Stimulated activated CD8-positive, alpha-beta memory T cell treated with anti-CD3 and anti-CD28 coated beads, Interleukin-4, amount 100 ng/mL, for 24 hours (primary cell): ENCODE measurements at places on chromosomes 1 and 21.

GRCh38 chr1:33334081-33334552, 13.2 kb upstream of the A3GALT2 start:
- no peak for DNase-seq

- no peak for DNase-seq
These were observed 37.7 kb downstream of the SYF2 start for GRCh38 chr1:25194572-25195020.

- no peak for DNase-seq
These were observed 202.9 kb downstream of the NCAM2 start for GRCh38 chr21:21200939-21201615.

GRCh38 chr1:232463225-232463624, 166.7 kb downstream of the SIPA1L2 start:
- no peak for DNase-seq

DNA sequence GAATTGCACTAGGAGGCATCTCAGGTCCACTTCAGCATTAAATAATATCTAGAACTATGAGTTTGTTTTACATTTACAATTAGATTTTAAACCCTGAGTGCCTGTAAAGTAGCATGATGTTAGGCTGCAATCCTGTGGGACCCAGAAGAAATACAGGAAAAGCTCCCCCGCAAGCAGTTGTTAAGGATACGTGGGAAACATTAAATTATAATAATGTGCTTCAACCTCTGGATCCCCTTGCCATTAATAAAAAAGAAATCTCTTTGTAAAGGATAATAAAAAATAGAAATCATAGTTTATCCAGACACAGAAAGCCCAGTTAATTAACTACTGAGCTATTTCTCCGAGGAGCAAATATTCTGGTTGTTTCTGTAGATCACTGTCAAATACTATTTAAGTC, 106.0 kb downstream of the PCNX2 start:
- DNase-seq, result no peak

GRCh38 chr1:115166531-115167091, 77.3 kb upstream of the TSPAN2 start:
- DNase-seq, result no peak

DNA sequence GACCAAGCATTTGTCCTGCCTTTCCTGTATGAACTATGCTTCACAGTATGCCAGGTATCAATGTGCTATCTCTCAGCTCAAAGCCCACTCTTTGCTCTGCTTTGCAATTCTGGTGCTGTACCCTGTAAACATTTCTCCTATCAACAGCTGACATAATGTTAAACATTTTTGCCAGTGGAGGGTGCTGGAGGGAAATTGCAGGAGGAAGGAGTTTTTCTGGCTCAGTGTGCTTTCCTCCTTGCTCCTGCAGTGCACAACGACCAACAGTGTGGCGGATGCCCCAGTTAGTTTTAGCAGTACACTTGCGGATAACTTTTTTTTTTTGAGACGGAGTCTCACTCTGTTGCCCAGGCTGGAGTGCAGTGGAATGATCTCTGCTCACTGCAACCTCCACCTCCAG, 67.1 kb upstream of the PTGFRN start:
- DNase-seq, result no peak

GRCh38 chr1:220696863-220697231, 6.7 kb downstream of the C1orf115 start:
- DNase-seq, result no peak

- no peak for DNase-seq
These were observed 195.9 kb downstream of the TOMM20 start for GRCh38 chr1:234932511-234933430.

GRCh38 chr1:66475940-66476339, 58.0 kb upstream of the SGIP1 start:
- no peak for DNase-seq

DNA sequence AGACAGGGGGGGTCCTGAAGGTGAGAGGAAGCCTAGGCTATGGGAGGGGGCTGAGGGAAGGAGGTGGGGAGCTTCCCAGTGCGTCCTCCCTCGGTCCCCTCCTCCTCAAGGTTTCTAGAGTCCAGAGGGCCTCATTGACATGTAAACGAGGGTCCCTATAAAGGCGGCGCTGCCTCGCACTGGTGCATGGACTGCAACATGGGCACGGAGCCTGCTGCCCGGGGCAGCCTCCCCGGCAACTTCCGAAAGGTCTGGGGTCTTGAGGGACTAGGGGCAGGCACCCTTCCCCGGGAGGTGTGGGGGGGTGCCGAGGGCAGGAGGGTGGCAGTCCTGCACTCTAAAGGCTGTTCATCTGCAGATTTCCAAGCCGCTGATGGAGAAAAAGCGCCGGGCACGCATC, at the start of gene HES3:
HES3 (plus strand) TSS at position 187 of the 400 bp plus-strand sequence; CDS start at position 374, 187 bp downstream.
- no peak for DNase-seq

- no peak for DNase-seq
These were observed 190.0 kb downstream of the ATP6V1G3 start for GRCh38 chr1:198350456-198350855.

- DNase-seq, result no peak
These were observed 18.5 kb upstream of the MTARC1 start for GRCh38 chr1:220768126-220768601.

DNA sequence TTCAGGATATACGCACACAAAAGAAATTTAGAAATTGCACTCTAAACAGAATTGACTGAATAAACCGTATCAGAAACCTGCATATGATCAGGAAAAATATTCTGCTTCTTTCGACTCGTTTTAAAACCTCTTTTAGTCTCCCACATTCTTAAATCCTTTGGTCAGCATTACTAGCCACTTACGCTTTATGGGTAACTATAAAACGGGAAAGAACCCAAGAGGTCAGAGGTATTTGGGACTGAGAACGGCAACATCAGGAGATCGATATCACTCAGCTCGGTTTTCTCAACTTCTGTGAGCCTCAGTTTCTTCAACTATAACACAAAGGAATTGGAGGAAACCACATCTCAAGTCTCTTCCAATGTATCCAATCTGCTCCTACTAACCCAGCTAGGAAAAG, 36.4 kb upstream of the ANGPTL7 start:
- no peak for DNase-seq

- DNase-seq, result no peak
These were observed 27.2 kb downstream of the MYOG start for GRCh38 chr1:203058676-203058935.

- DNase-seq, result no peak
These were observed 458.5 kb upstream of the DEPDC1 start for GRCh38 chr1:68955424-68955823.

DNA sequence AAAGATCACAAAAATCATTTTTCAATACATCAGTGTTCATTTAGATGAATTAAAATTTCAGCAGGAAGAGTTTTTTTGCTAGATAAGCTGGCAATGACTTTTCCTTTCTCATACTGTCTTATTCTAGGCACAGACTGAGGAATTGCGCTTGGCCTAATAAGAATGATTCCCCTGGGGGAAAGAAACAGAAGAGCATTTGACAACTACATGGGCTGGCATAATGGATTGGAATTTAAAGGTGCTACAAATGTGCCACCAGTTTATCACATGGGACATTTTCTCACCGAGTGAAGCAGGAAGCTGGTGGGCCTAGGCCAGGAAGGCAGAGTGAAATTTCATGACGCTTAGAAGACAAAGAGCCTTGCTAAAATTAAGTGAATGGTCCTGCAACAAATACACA, 39.3 kb downstream of the CDKN2C start:
- no peak for DNase-seq

GRCh38 chr1:1144122-1144842, 28.4 kb upstream of the C1orf159 start:
- peak; percentile 17 for DNase-seq

GRCh38 chr1:93159337-93159736, 20.9 kb downstream of the TMED5 start:
- no peak for DNase-seq

DNA sequence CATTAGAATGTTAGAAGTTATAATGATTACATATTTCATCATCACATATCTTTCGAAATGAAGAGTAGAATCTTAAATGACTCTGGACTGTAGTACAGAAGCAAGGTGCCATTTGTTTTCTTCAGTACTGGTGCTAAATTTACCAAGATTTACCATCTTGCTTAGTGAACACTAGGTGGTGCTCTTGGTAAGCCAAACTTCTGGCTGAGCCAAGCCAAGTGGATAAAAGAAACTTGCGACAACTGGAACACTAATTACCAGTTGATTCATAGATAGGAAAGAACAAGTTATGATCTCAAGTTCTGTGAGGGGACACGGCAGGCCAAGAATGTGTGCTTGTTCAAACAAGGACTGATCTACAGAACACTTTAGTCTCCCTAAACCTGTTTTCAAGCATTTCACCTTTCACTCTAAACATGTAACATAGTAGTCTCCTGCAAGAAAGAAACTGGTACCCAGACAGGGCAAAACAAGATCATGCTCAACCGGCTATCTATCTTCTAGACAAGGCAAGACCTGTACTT, 19.8 kb downstream of the SPRTN start:
- DNase-seq, result no peak

GRCh38 chr1:91765293-91765692, 120.7 kb downstream of the TGFBR3 start:
- no peak for DNase-seq
